ENCODE measurements at places on chromosomes 6 and 20.

GRCh38 chr20:25532971-25533391, 52.4 kb downstream of the NINL start:
- DNase-seq: no peak

DNA sequence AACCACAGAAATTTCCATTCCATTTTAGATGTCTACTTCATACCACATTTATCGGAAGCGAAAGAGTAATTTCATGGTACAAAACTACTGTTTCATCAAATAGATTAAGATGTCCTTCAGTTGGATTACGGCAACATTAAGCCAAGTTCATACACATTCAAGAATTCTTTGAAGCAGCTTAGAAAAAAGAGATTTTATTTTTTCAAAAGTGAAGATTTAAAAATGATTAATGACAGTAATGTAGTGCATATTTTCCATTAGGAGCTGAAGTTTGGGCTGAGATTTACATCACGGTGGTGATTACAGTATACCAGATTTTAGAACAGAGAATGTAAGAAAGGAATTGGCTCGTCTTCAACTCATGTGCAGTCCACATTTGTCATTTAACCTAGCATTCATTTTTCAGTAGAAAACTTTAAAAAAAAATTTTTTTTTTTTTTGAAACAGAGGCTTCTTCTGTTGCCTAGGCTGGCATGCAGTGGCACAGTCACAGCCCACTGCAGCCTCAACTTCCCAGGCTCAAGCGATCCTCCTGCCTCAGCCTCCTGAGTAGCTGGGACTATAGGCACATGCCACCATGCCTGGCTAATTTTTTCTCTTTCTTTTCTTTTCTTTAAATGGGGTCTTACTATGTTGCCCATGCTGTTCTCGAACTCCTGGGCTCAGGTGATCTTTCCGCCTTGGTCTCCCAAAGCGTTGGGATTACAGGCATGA, 1.9 kb downstream of the SYNJ2 start:
- DNase-seq: no peak

DNA sequence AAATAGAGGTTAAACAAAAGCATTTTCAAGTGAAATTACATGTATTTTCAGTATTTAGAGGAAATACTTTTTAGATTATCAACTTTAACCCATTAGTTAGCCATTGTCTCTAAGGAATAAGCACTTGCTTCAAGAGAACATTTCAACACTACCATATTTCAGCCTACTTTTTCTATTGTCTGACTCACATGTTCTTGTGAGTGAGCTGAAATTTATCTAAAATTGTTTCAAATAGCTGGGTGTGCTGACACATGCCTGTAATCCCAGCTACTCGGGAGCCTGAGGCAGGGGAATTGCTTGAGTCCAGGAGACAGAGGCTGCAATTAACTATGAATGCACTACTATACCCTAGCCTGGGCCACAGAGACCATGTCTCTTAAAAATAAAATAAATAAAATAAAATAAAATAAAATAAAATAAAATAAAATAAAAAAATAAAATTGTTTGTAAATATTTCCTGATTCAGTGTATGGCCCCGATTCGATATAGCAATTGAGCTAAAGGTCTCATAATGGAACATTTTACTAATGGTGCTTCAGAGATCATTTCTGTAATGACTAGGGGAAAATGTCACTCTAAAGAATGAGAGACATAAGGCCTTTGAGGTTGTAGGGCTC, 324.6 kb upstream of the PLCB4 start:
- DNase-seq: no peak

GRCh38 chr6:125519367-125519766, 217.6 kb upstream of the HDDC2 start:
- DNase-seq: no peak

GRCh38 chr6:143450453-143451371, at the start of the genes ADAT2 and PEX3:
ADAT2 (minus strand) TSS chr6:143450695; CDS start chr6:143450658, 37 bp downstream.
PEX3 (plus strand) TSS chr6:143450805; CDS start chr6:143451043, 238 bp downstream.
- peak; percentile 94 for DNase-seq

DNA sequence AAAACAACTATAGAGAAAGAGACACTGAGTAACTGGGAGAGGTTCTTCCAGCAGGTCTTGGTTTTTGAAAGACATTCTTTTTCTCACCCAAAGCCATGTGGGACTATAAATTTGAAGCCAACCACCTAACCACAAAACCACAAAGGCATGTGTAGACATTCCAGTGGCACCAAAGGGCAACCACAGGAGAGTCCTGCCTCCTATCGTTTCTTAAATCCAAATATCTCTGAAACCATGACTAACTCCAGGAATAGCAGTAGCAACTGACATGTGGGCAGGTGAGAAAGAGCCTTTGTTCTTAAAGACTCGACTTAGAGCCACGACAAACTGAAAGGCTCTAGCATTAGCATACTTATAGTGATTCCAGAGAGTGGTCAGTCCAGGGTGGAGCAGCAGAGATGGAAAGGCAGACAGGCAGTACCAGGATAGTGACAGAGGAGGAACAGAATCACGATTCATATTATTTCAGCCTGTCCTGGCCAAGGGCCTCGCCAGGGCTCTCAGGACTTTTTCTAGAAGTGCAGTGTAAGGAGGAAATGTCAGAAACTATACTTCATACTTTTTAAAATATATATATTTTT, 9.4 kb upstream of the COL9A1 start:
- DNase-seq: no peak

DNA sequence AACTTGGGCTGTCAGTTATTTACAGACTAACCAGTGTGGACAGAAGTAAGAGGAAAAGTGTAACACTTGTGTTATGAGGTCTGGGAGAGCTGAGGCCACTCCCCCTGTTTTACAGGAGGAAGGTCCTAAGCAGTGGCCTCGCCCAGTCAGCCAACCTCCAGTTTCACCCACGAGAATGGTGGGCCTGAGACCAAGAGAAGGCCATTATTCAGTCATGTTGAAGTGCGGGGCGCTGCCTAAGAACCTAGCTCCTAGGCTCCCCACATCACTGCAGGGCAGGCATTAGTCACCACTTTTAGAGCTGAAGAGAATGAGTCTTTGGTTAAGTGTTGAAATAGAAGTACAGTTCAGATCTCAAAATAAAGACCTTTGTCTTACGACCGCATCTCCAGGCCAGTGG, 27.9 kb downstream of the CDYL start:
- DNase-seq: no peak

GRCh38 chr6:157538168-157538567, 157.2 kb downstream of the ZDHHC14 start:
- no peak for DNase-seq

GRCh38 chr20:50717974-50718761, 13.2 kb upstream of the PARD6B start:
- no peak for DNase-seq

DNA sequence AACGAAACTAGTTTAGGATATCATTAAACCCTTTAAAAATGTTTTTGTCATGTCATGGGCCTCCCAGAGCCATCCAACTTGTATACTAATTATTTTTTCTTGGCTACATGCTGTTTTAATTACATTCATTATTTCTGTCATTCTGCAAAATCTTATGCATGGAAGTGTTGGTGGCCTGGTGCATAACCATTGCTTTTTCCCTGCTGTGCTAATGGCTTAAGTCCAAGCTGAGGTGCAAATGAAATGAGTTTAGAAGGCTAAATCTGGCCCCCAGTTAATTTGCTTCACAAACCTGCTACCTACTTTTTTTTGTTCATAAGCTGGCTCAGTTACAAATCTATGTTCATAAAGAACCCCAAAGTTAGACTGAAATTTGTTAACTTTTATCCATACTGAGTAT, 1249.9 kb downstream of the EPHA7 start:
- DNase-seq: no peak

GRCh38 chr20:60221593-60221992, 263.4 kb downstream of the CDH26 start:
- DNase-seq: no peak

GRCh38 chr6:5582762-5583161, 321.4 kb downstream of the FARS2 start:
- DNase-seq: no peak
